T-helper 17 cell (primary cell): ENCODE measurements at places on chromosomes 3 and 15. TPM values are rescaled to one million over a fixed set of nuclear protein-coding genes. Genes with fewer than 3 reads are reported as not detected.

The LRRK1 gene
- total RNA-seq, result 2.1 TPM

The ATP13A4 gene
- 1.2 TPM for total RNA-seq

DNA sequence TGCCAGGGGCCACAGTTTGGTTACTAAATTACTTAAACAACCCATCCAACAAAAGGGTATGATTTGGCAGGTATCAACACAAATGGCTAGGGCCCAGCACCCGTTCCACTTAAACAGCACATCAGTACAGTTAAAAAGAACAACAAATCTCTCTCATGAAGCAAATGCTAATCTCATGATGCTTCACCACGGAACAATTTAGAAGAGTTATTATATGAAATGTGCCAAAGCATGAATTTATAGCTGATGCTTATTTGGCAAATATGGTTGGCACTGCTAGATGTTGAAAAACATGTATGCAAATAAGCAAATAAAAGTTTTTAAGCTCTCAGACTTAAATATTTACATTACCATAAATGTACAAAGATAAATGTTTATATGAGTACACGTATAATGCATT lies 2.3 kb downstream of the PEAK1 start:
- no peak for DNase-seq
- no peak overlapping the region for H3K27ac ChIP-seq
- H3K27me3 ChIP-seq, result peaks cover 8% of the 10 kb centered on the region
- H3K4me1 ChIP-seq, result peaks cover 19% of the 10 kb centered on the region

The SLC9C1 gene
- total RNA-seq, result not detected

GRCh38 chr3:171824116-171824515 lies 13.8 kb upstream of the PLD1 start:
- H3K4me3 ChIP-seq, result no peak overlapping the region
- no peaks in the 10 kb centered on the region for H3K36me3 ChIP-seq
- no peak for DNase-seq
- H3K27me3 ChIP-seq, result no peaks in the 10 kb centered on the region

DNA sequence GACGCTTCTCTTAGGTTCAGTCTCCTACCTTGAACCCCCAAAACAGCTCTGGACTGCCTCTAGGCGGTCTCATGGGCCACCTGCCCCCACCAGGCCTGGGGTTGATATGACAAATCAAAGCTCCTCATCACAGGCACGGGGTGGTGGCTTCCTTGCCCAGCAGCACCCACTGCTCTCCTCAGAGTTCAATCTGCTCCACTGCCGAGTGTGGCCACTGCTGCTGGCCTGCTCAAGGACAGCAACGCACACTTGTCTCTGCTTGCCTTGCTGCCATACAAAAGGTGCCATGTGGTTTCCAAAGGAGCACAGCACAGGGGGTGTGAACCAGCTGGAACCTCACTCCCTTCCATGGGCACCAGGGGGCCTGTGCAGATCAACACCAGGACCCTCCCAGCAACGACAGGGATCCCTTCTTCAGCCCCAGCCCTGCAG lies 10.2 kb downstream of the KBTBD13 start:
- no peak overlapping the region for H3K4me3 ChIP-seq
- DNase-seq, result no peak
- no peak overlapping the region for H3K27ac ChIP-seq

DNA sequence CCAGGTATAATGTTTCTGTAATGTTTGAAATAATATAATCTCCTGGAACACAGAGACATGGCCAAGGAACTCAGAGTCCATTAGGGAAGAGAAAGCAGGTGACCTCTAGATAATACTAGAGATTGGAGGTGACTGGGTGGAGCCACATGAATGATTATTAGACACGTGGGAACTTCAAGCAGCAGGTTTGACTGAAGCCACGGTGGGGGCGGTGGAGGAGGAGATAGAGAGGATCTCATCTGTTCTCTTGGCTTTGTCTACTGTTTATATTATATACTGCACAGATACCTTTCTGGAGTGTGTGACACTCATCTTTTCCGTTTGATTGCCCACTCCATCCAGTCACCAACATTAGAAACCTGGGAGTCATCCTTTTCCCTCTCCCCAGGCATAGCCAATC lies 33.7 kb downstream of the KIF7 start:
- no peaks in the 10 kb centered on the region for H3K4me1 ChIP-seq
- H3K36me3 ChIP-seq, result no peaks in the 10 kb centered on the region
- H3K27me3 ChIP-seq, result no peaks in the 10 kb centered on the region
- no peak overlapping the region for H3K4me3 ChIP-seq
